ENCODE measurements at places on chromosomes 5 and 9. TPM values are rescaled to one million over a fixed set of nuclear protein-coding genes. Genes with fewer than 3 reads are reported as not detected.

LHX2 gene
- 0.28 TPM for polyA plus RNA-seq

PCDHGA4 gene
- 2.4 TPM for polyA plus RNA-seq

ADRA1B gene
- 2.9 TPM for polyA plus RNA-seq

PCDHGC5 gene
- polyA plus RNA-seq: 0.22 TPM

SPARC gene
- 2,596 TPM for polyA plus RNA-seq

TRAF1 gene
- polyA plus RNA-seq: 6.0 TPM

OSMR gene
- 9.6 TPM for polyA plus RNA-seq

PCDHGA8 gene
- polyA plus RNA-seq: 0.33 TPM

TLN1 gene
- polyA plus RNA-seq: 125 TPM

DDX4 gene
- not detected for polyA plus RNA-seq

MEGF10 gene
- polyA plus RNA-seq: 0.64 TPM

SYK gene
- polyA plus RNA-seq: 28.1 TPM

SLC6A18 gene
- polyA plus RNA-seq: 1.6 TPM

FBP2 gene
- polyA plus RNA-seq: 0.18 TPM

PGM5 gene
- 45.8 TPM for polyA plus RNA-seq

C9orf72 gene
- 22.1 TPM for polyA plus RNA-seq

HACD4 gene
- polyA plus RNA-seq: 3.4 TPM

TICAM2 gene
- 5.5 TPM for polyA plus RNA-seq

CD180 gene
- 0.73 TPM for polyA plus RNA-seq

PDE6A gene
- 0.13 TPM for polyA plus RNA-seq

THBS4 gene
- polyA plus RNA-seq: 12.3 TPM

LCN15 gene
- polyA plus RNA-seq: 0.06 TPM

- no peak for DNase-seq
These were observed 21.0 kb upstream of the NPR3 start for GRCh38 chr5:32690153-32690552.

DNA sequence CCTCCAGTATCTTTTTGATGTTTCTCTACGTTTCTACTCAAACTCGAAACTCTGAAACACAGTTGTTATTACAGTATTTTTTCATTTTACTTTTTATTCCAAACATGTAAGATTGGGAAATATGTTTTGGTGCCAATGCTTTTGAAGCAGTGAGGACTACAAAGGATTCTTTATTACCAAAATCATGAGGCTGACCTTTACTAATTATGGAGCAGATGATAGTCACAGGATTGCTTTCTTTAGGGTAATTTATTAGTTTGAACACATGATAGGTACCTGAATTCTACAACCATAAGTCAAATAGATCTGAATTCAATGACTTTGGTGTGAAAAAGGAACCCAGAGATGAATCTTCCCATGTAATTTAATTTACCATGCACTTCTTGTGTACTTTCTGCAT lies 2015.1 kb upstream of the C9orf72 start:
- DNase-seq: no peak

GRCh38 chr5:178143901-178144300 lies 9.8 kb downstream of the NHP2 start:
- DNase-seq: no peak

- peak; percentile 28 for DNase-seq
These were observed at the start of gene PTPRD for GRCh38 chr9:10612641-10613398. TSS of gene PTPRD (minus strand) at chr9:10613002.

- DNase-seq: no peak
These were observed 62.5 kb downstream of the NFIB start for GRCh38 chr9:14251154-14252071.

DNA sequence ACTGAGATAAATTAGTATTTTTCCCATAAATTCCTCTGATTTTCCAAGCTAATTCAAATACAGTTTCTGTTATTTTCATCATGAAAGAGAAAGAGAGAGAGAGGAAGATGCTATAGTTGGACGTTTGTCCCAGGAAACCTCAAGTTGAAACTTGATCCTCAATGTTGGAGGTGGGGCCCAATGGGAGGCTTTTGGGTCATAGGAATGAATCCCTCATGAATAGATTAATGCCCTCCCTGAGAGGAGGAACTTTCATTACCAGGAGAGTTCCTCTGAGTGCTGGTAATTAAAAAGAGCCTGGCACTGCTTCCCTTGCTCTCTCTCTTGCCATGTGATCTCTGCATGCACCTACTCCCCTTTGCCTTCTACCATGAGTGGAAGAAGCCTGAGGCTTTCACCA lies 189.9 kb upstream of the SMC2 start:
- DNase-seq: no peak

- no peak for DNase-seq
These were observed 3.0 kb downstream of the PKN3 start for GRCh38 chr9:128705051-128705965.

DNA sequence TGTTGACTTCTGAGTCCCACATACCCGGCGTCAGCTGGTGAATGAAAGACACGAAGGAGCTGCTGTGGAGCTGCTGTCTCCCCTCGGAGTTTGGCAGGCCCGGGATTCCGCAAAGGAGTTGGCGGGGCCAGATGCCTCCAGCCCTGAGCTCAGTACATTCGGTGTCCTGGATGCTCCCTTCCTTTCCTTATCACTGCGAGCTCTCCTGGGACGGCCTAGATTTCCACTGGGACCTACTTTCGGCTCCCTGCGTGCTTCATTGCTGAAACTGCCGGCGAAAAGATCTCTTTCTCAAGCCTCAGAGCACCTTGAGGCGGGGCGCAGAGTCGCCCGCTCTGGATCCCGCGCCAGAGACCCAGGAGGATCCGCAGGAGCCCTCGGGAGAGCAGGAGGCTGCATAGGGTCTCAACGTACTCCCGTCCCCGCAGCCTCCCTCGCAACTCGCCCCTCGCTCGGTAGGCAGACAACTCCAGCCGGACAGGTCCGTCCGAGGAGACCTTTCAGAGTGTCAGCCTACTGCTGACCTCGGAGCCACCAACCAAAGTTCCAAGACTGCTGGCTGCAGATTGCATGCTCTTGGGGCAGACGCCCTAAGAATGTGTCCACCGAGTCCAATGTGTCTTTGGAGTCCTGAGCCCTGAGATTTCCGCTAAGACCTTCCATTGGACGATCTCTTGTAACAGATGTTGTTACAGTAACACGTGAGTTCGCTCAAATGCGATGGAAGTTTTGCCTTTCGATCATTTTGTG lies 6.1 kb downstream of the ANXA2R start:
- DNase-seq: no peak

- no peak for DNase-seq
These were observed 346.9 kb downstream of the DEPDC1B start for GRCh38 chr5:60352992-60353599.

DNA sequence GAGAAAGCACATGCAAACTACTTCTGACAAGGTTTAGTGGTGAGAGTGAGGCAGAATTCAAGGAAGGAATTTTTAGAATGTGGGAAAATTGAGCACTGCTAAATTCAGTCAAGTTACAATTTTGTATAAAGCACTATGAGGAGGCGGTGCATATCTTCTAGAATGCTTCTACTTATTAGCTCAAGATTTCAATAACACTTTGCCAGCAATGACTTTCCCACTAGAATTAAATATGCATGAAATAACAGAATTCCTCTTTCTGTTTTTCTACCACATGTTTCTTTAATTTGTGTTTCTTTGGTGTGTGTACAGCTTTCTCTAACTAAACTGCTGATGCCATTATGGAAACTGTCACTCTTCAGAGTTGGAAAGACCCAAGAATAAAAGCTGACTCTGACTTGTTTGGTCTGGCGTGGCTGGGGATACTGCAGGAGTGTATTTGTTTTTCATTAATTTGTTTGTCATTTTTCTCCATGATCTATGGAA lies 163.5 kb downstream of the ARSB start:
- DNase-seq: no peak

GRCh38 chr5:59956130-59956783 lies 62.7 kb upstream of the PDE4D start:
- DNase-seq: no peak

DNA sequence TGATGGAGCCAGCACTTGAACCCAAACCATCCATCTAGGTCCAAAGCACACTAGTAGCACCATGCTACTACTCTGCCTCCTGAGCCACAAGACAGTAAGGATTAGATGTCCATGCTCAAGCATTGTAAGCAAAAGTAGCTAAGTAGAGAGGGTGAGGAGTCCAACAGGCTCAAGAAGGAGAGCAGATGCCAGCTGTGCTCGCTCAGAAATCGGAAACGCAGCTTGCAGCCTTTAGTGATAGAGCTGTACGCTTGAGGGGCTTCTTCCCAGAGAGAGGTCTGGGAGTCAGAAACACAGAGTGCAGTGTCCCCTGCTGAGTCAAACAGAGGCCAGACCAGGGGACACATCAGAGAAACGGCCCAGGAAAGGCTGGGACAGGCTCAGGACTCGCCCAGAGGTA lies 32.7 kb upstream of the GABRP start:
- no peak for DNase-seq

DNA sequence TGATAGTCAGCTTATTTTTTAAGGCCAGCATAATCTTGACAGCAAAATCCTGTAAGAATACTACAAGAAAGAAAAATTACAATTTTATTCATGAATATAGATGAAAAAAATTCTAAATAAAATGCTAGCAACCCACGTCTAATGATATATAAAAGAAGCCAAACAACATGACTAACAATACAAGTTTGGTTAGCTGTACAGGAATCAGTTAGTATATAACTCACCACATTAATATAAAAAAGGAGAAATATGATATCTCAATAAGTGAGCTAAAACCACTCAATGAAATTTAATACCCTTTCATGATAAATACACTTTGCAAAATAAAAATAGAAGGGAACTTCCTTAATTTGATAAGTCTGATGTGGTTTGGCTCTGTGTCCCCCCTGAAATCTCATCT lies 139.7 kb upstream of the MAN2A1 start:
- DNase-seq: no peak

DNA sequence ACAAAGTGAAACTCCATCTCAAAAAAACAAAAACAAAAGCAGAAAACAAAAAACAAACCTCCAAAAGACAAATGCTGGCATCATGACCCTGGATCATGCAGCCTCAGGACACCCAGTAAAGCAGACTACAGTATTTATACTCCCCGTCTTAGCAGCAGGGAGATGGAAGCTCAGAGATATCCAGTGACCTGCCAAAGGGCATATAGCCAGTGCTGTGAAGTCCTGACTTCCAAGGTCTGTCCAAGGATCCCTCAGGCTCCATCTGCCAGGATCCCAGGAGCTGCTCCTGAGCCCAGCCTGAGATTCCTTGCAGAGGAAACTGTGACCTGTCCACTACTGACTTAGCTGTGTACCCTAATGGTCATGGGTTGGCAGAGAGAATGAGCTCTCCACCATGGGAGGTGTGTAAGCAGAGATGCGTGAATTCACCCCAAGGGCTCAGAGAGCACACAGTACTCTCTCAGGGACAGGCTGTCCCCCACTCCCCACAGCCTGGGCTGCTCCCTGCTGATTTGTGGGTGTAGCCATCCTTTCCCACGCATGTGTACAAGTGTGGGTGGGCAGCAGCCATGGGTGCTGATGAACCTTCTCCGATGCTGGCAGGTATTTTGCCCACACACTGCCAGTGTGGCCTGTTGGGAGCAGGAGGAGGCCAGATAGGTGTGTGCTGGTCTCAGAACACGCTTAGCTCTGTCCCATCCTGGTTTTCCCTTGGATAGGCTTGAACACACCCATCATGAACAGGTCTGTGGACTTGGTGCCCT lies 2.1 kb upstream of the WNK2 start:
- DNase-seq: no peak

GRCh38 chr5:84794486-84795035 lies 409.9 kb upstream of the EDIL3 start:
- no peak for DNase-seq

GRCh38 chr9:127215268-127216209 lies 49.0 kb upstream of the GARNL3 start:
- DNase-seq: no peak

GRCh38 chr5:109905906-109906305 lies 216.2 kb downstream of the MAN2A1 start:
- no peak for DNase-seq

- DNase-seq: no peak
These were observed 46.2 kb upstream of the IQGAP2 start for GRCh38 chr5:76356887-76357286.

GRCh38 chr5:155274484-155274883 lies 260.9 kb downstream of the KIF4B start:
- DNase-seq: no peak

- DNase-seq: no peak
These were observed 94.0 kb downstream of the ACTL7B start for GRCh38 chr9:108761655-108762347.

DNA sequence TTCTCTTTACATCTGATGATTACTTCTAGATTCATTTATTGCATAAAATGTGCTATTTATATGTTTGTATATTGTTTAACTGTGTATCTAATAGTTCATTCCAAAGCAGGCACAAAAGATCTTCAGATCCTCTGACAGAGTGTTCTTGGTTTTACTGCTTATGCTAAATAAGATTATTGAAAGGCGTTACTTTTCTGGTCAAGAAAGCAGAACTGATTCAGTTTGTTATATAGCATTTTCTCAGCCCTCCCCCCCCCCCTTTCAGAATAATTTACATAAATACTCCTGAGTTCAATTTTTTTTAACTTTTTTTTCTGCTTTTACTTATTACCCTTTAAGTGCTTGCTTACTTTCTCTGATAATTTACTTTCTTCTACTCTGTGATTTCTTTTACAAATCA lies 15.4 kb downstream of the CDC42SE2 start:
- no peak for DNase-seq

- DNase-seq: no peak
These were observed 967.2 kb downstream of the TLE4 start for GRCh38 chr9:80538976-80539375.

DNA sequence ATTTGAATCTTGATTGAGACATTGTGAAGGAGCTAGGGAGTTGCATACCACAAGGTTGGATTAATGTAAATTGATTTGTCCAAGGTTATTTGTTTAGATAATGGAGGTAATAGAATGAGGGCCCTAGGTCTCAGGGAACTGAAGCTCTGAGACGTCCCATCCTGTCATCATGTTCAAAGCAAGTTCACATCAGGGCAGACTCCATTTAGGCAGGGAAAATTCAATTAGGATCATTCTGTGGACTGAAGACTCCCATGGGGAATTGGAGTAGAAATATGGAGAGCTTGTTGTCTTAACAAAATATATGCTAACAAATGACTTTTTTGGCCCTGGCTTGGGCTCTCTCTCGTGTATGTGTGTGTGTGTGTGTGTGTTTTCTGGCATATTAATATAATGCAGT lies 722.0 kb upstream of the ADAMTS16 start:
- no peak for DNase-seq
